ENCODE measurements at places on chromosomes 7 and 10. TPM values are rescaled to one million over a fixed set of nuclear protein-coding genes. Genes with fewer than 3 reads are reported as not detected.
A peak's percentile ranks its signal among the peaks of the same experiment; 100 is the strongest.

GRCh38 chr7:157568106-157568769, 231.4 kb downstream of the DNAJB6 start:
- peak; percentile 26 for DNase-seq

- DNase-seq: no peak
Measured at GRCh38 chr7:125695626-125696025, 766.0 kb upstream of the POT1 start.

- DNase-seq: peak; percentile 52
Measured at GRCh38 chr10:131810036-131810804, 90.6 kb upstream of the PPP2R2D start.

PBLD gene
- total RNA-seq: 33.5 TPM

BZW2 gene
- total RNA-seq: 49.1 TPM

GRCh38 chr7:124689523-124689922, 76.1 kb downstream of the GPR37 start:
- DNase-seq: no peak

DNA sequence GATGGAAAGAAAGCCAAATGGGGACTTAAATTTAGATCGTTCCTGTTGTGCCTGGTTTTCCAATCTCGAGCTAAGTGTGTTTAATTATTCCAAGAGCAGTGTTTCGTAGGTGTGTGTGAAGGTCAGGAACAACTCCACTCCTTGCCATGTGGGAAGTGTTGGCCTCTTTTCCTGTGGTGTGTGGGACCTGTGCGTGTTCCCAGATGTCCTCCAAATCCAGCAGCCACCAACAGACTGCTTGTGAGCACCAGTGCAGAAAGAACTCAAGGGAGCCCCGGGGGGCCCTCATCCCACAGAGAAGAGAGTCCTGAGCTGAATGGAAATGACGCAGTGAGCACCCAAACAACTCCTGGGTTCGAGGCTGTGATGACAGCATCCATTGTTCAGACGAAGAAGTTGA, 227.7 kb downstream of the TMEM178B start:
- DNase-seq: no peak

DNA sequence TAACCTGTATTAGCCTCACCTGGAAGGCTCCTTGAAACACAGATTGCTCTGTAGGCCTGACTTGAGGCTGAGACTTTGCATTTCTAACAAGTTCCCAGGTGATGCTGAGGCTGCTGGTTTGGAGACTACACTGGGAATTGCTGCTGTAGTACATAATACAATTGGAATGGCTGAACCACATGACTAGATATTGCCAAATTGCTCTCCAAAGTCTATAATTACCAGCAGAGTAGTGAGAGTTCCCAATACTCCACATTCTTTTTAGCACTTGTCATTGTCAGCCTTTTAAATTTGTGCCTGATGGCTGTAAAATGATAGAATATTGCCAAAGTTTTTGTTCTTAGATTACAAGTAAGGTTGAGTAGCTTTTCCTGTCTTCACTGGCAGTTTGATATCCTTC, 39.9 kb downstream of the PLEKHA8 start:
- DNase-seq: no peak

CPA2 gene
- not detected for total RNA-seq

TBL2 gene
- 33.6 TPM for total RNA-seq

DNA sequence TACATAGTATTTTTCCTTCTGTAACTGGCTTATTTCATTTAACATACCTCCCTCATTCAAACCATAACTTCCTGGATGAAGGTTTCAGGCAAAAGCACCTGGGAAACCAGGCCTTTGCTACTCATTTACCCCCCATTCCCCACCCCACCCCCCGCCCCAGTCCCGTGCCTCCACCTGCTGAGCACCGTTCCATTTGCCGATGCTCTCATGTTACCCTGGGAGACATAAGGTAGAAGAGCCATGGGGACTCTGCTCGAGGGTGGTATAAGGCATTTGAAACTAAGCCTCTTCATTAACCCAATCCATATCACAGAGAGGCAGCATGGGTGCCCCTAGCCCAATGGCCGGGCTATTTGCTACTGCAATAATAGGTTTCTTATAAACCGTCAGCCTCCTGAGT, 22.2 kb upstream of the MCM10 start:
- peak; percentile 19 for DNase-seq

- peak; percentile 80 for DNase-seq
Measured at GRCh38 chr10:110803830-110804338, 67.8 kb upstream of the PDCD4 start.

- no peak for DNase-seq
Measured at GRCh38 chr10:58780476-58780875, 267.8 kb downstream of the BICC1 start.

DNA sequence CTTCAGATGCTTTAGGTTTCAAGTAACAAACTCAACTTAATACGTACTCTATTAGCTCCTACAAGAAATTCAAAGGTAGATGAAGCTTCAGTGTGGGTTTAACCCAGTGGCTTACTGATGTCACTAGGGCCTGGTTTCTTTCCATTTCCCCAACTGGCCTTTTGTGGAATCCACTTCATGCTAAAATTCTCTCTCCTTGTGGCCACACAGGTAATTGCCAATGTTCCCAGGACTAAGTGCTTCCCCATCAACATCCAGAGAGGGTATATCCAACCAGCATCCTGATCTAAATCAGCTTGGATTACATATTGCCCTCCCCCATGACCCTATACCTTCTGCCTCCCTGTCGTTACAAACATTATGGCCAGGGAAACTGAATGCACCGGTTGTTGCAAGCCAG, 10.7 kb downstream of the FBXL13 start:
- DNase-seq: no peak
